Activated CD8-positive, alpha-beta T cell treated with anti-CD3 and anti-CD28 coated beads for 36 hours (primary cell): ENCODE measurements at places on chromosomes 5 and 9.

GRCh38 chr9:127541865-127542264 lies 70.2 kb upstream of the STXBP1 start:
- no peak for DNase-seq
- no peaks in the 10 kb centered on the region for H3K36me3 ChIP-seq
- H3K27me3 ChIP-seq = no peaks in the 10 kb centered on the region
- H3K4me3 ChIP-seq = no peak overlapping the region
- no peak overlapping the region for H3K27ac ChIP-seq

DNA sequence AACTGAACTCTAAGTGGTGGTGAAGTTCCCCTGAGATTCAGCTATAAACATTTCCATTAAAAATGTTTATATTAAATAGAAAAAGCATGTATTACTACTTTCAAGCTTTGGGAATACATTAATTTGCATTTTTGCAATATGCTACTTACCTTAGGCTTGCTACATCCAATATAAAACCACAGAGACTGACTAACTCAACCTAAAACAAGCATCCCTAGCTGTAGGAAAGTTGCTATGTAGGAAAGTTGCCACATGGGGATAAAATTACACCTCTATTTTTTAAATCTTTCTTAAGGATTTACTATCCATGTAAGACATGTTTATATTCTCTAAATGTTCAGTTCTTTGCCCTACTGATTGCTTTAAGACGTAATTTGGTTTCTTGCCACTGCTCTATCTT lies 12.8 kb downstream of the SCAMP1 start:
- H3K27ac ChIP-seq = no peak overlapping the region
- H3K4me3 ChIP-seq = no peak overlapping the region
- no peaks in the 10 kb centered on the region for H3K27me3 ChIP-seq
- peaks cover 30% of the 10 kb centered on the region for H3K4me1 ChIP-seq

DNA sequence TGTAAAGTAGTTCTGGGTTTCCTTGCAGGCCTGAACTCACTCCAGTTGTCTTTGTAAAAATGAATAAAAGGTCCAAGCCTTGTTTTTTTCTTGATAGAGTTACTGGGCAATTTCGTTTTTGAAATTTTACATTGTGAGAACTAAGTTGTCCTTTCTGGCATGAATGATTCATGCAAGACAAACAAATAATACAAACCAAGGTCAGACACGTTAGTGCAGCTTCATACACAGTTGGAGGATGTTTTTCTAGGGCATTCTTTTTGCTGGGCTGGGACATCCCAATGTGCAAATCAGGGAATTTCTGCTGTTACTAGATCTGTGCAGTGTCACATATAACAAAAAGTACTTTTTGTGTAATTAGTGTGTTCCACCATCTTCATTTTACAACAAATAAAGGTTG lies 96.0 kb downstream of the MEGF10 start:
- no peaks in the 10 kb centered on the region for H3K4me1 ChIP-seq
- DNase-seq = no peak
- H3K4me3 ChIP-seq = no peak overlapping the region
- H3K36me3 ChIP-seq = no peaks in the 10 kb centered on the region
- H3K27me3 ChIP-seq = peaks cover 5% of the 10 kb centered on the region

- no peak overlapping the region for H3K27ac ChIP-seq
- no peak overlapping the region for H3K4me3 ChIP-seq
- no peaks in the 10 kb centered on the region for H3K36me3 ChIP-seq
- DNase-seq = peak; percentile 10
Observed at GRCh38 chr5:160230686-160231527, 1.6 kb downstream of the FABP6 start.

GRCh38 chr5:88883836-88884607 lies 1.0 kb upstream of the MEF2C start:
- H3K27me3 ChIP-seq = peaks cover 55% of the 10 kb centered on the region
- DNase-seq = no peak
- H3K4me1 ChIP-seq = peaks cover 18% of the 10 kb centered on the region

GRCh38 chr5:2387634-2388325 lies 363.7 kb downstream of the IRX2 start:
- no peak overlapping the region for H3K4me3 ChIP-seq
- DNase-seq = no peak
- no peaks in the 10 kb centered on the region for H3K4me1 ChIP-seq
- H3K27me3 ChIP-seq = no peaks in the 10 kb centered on the region
- H3K36me3 ChIP-seq = no peaks in the 10 kb centered on the region
- no peak overlapping the region for H3K27ac ChIP-seq

- H3K36me3 ChIP-seq = no peaks in the 10 kb centered on the region
- no peaks in the 10 kb centered on the region for H3K4me1 ChIP-seq
- H3K27ac ChIP-seq = no peak overlapping the region
- H3K27me3 ChIP-seq = no peaks in the 10 kb centered on the region
Observed at GRCh38 chr5:9861666-9862256, 231.6 kb upstream of the TAS2R1 start.

DNA sequence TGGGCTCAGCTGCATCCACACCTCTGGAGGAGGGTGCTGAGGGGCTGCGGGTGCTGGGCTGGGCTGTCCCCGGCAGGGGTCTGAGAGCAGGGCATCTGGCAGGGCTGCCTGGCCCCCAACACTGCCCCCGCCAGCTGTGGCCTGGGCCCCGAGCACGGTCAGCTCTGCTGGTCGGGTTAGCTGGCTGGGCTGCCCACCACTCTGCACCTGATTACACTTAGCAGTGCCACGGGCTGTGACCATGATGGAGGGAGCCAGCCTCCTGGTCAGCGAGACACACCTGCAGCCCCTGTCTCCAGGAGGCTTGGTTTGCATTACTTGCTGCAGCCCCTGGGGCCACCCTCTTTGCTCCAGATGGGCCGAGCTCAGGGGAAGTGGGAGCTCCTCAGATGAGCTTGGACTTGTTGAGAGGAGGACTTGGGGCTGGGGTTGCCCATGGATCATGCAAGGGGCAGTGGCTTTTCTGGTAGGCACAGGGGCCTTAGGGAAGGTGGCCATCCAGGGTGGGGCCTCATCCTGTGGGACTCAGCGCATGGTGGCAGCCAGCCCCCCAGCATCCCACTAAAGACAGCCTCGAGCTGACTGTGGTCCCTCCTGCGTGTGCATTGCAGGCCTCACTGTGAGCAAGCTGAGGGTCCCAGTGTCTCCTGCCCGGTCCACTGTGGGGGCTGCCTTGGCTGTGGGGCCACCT lies 132.0 kb upstream of the FAM120A start:
- H3K4me1 ChIP-seq = peaks cover 4% of the 10 kb centered on the region
- no peak overlapping the region for H3K27ac ChIP-seq
- no peak for DNase-seq
- H3K4me3 ChIP-seq = no peak overlapping the region

- no peak for DNase-seq
- H3K27me3 ChIP-seq = no peaks in the 10 kb centered on the region
- peaks cover 17% of the 10 kb centered on the region for H3K4me1 ChIP-seq
- peak overlapping the region; percentile 84 for H3K4me3 ChIP-seq
- peaks cover 2% of the 10 kb centered on the region for H3K36me3 ChIP-seq
Observed at GRCh38 chr5:172285226-172286143, 1.9 kb upstream of the UBTD2 start.

- H3K36me3 ChIP-seq = no peaks in the 10 kb centered on the region
- DNase-seq = no peak
- H3K27me3 ChIP-seq = no peaks in the 10 kb centered on the region
- no peak overlapping the region for H3K4me3 ChIP-seq
Observed at GRCh38 chr5:17257705-17258273, 40.4 kb downstream of the BASP1 start.

DNA sequence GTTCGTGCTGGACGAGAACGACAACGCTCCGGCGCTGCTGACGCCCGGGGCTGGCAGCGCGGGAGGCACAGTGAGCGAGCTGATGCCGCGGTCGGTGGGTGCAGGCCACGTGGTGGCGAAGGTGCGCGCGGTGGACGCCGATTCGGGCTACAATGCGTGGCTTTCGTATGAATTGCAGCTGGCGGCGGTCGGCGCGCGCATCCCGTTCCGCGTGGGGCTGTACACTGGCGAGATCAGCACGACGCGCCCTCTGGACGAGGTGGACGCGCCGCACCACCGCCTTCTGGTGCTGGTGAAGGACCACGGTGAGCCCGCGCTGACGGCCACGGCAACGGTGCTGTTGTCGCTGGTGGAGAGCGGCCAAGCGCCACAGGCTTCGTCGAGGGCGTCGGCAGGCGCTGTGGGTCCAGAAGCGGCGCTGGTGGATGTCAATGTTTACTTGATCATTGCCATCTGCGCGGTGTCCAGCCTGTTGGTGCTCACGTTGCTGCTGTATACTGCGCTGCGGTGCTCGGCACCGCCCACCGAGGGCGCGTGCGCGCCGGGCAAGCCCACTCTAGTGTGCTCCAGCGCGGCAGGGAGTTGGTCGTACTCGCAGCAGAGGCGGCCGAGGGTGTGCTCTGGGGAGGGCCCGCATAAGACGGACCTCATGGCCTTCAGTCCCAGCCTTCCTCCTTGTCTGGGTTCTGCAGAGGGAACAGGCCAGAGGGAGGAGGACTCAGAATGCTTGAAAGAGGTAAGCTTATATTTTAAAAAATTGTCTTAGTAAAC lies 2.2 kb downstream of the PCDHA13 start:
- H3K4me3 ChIP-seq = no peak overlapping the region
- H3K27me3 ChIP-seq = peaks cover 21% of the 10 kb centered on the region
- no peak overlapping the region for H3K27ac ChIP-seq
- H3K4me1 ChIP-seq = no peaks in the 10 kb centered on the region
- no peak for DNase-seq

DNA sequence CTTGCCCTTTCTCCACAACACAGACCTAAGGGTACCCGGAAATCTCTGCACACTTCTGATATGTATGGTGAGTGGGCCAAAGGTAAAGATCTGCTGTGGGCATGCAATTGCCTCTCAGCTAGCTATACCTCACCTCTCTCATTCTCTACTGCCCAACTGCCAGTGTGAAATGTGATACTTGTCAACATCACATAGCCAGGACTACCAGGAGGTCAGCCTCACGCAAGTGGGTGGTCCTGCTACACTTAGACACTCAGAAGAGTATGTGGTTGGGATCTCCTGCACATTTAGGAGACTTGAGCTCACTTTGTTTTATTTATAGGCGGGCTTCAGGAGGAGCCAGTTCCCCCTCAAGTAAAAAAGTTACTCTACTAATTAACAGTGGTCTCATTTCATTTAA lies 88.0 kb upstream of the MAN2A1 start:
- no peaks in the 10 kb centered on the region for H3K36me3 ChIP-seq
- H3K27ac ChIP-seq = no peak overlapping the region
- no peaks in the 10 kb centered on the region for H3K27me3 ChIP-seq
- no peak for DNase-seq
- no peaks in the 10 kb centered on the region for H3K4me1 ChIP-seq

DNA sequence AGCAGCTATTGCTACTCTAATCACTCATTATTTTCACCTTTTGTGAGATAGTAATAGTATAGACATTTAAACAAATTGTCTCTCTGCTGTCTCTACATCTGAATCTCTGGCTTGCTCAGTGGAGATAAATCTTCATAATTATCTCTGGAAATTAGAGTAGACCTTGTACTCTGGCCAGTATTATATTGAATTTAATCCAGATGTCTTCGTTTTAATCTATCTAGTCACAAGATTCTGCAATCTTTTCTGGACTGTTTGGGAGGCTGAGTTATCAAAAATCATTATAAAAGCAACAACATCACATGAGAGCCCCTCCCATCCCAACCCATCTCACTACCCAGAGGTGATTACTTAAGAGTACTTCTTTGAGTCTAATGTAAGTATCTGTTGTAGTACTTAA lies 19.0 kb downstream of the ARHGAP26 start:
- H3K4me3 ChIP-seq = no peak overlapping the region
- DNase-seq = no peak
- H3K36me3 ChIP-seq = peaks cover 9% of the 10 kb centered on the region
- peaks cover 32% of the 10 kb centered on the region for H3K4me1 ChIP-seq

GRCh38 chr5:1540831-1541701 lies 17.3 kb upstream of the LPCAT1 start:
- peaks cover 16% of the 10 kb centered on the region for H3K4me1 ChIP-seq
- no peaks in the 10 kb centered on the region for H3K36me3 ChIP-seq
- no peak overlapping the region for H3K27ac ChIP-seq
- DNase-seq = no peak
- no peaks in the 10 kb centered on the region for H3K27me3 ChIP-seq
- H3K4me3 ChIP-seq = no peak overlapping the region

DNA sequence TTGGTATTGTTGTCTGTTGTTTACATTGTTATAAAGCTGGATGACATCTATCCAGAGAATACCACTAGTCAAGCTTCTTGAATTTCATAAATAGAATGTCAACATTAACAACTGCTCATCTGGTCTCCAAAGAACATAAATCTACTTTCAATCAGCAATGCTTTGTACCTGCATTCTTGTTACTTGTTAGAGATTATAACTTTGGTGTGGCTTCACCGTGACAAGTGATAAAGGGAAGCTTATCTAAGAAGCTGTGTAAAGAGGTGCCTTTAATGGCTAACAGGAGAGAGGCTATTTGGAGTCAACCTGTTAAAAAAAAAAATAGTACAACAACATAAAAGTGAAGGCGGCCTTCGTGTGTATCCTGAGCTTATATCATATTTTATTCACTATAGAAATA lies 41.8 kb downstream of the MUSK start:
- no peaks in the 10 kb centered on the region for H3K4me1 ChIP-seq
- H3K36me3 ChIP-seq = no peaks in the 10 kb centered on the region
- no peak for DNase-seq
- H3K27ac ChIP-seq = no peak overlapping the region
- no peaks in the 10 kb centered on the region for H3K27me3 ChIP-seq
- H3K4me3 ChIP-seq = no peak overlapping the region

DNA sequence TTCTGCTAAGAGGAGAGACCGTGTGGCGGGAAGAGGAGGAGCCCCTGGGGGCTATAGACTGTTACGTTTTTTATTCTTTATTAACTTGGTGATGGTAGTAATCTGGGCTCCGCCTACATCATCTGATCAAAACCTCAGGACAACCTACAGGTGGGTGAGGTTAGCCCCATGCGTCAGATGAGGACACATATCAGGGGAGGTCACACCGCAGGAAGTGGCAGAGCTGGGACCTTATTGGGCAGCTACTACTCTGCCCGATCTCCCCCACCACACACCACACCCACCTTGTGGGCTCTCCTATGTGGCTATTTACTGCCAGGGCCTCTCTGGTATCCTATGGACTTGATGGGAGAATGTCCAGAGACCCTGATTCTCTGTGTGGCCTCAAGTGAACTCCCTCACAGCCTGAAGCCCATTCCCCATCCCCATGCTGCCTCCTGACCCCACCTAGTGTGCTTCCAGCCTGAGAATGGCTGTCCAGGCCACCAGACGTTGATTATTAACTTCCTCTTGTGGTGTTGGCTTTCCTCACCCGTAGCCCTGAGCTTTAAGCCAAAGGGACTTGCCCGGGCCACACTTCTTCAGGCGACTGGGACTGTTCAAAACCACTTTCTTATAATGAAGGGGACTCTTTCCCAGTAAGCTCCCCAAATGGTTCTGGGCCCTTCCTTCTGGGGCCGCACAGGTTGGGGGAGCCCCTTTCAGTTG lies 8.2 kb downstream of the UNC5A start:
- H3K27me3 ChIP-seq = peaks cover 66% of the 10 kb centered on the region
- peak; percentile 77 for DNase-seq
- no peaks in the 10 kb centered on the region for H3K36me3 ChIP-seq

DNA sequence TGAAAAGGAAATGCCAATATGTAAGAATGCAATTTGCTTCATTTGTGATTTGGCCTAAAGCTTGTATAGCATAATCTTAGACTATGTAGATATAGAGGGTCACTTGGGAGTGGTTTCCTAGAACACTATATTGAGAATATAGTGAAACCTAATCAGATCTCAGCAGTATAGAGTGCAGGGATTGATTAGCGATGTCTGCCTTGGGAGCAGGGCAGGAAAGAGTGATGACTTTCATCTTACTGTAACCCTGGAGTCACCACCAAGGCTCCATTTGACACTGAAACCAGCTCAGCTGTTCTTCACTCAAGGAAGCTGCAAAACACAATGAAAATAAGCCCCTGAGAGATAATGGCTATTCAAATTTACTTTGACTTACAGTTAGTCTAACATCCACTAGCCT lies 26.2 kb upstream of the ARRDC3 start:
- H3K36me3 ChIP-seq = no peaks in the 10 kb centered on the region
- no peak overlapping the region for H3K4me3 ChIP-seq
- H3K4me1 ChIP-seq = no peaks in the 10 kb centered on the region
- no peak overlapping the region for H3K27ac ChIP-seq
